ENCODE measurements at places on chromosomes 6 and 20.
A peak's percentile ranks its signal among the peaks of the same experiment; 100 is the strongest.

- DNase-seq: no peak
Measured at GRCh38 chr20:62707921-62708521, 615 bp upstream of the NTSR1 start.

GRCh38 chr6:51322505-51322904, 503.8 kb downstream of the TFAP2B start:
- no peak for DNase-seq

- no peak for DNase-seq
Measured at GRCh38 chr20:46683668-46683938, 5.6 kb downstream of the TP53RK start.

GRCh38 chr6:131645846-131646245, 8.7 kb downstream of the ENPP3 start:
- peak; percentile 63 for DNase-seq

All from erythroblast (primary cell).